ENCODE measurements at places on chromosomes 7 and 10.

- DNase-seq: no peak
These were observed 14.9 kb upstream of the EZH2 start for GRCh38 chr7:148898845-148899484.

- peak; percentile 81 for DNase-seq
These were observed 96.9 kb upstream of the PLXDC2 start for GRCh38 chr10:19719284-19719683.

GRCh38 chr10:7788639-7789286 is 786 bp downstream of the ATP5F1C start:
- no peak for DNase-seq

- DNase-seq: no peak
These were observed 4.3 kb upstream of the GPNMB start for GRCh38 chr7:23242321-23242720.

GRCh38 chr10:34430685-34431084 is 384.4 kb downstream of the PARD3 start:
- DNase-seq: no peak

DNA sequence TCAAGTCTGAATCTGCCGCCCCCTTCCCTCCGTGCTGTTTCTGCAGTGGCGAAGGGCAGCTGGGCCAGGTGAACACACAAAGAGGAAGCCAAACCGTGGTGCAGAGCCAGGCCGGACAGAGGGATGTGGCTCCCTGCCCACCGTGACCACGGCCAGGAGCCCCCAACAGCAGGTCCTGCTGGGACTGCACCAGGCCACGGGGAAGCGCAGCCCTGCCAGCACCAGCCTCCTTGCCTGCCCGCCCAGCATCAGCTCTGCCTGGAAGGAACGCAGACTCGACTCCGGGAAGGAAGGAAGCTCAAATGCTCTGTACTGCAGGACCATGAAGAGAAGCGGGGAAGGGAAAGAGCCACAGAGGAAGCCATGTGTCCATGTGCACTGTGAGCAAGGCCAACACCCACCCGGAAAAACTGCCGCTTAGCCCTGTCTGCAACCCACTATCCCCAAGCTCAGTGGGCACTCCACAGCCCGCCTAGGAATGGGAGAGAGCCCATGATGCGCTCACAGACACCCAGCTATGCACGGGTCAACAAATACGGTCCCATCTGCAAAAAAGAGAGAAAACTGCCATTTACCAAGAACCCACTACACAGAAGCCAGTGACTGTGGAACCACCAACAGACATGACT is 19.0 kb downstream of the GPER1 start:
- no peak for DNase-seq

- DNase-seq: no peak
These were observed 524.4 kb downstream of the SUGCT start for GRCh38 chr7:40659231-40659630.

GRCh38 chr10:12774204-12774894 is 227.2 kb downstream of the CCDC3 start:
- no peak for DNase-seq

DNA sequence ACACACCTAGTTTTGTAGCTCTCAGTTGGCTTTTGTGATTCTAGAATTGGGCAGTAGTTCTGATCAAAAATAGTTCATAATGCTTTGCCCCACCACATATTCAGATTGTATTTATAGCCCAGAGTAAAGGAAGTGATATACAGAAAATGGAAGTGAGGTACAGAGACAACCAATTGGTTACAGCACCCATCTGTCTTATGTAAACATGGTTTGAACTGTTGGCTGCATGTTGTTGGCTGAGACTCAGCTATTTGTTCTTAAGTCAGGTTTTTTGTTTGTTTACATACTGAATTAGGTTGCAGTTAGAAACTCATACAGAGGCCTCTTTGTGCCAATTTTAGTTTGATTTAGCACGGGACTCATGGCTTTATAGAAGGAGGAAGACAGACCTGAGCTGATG is 158.9 kb upstream of the GPR26 start:
- no peak for DNase-seq
